ENCODE measurements at places on chromosomes 6 and 20.

DNA sequence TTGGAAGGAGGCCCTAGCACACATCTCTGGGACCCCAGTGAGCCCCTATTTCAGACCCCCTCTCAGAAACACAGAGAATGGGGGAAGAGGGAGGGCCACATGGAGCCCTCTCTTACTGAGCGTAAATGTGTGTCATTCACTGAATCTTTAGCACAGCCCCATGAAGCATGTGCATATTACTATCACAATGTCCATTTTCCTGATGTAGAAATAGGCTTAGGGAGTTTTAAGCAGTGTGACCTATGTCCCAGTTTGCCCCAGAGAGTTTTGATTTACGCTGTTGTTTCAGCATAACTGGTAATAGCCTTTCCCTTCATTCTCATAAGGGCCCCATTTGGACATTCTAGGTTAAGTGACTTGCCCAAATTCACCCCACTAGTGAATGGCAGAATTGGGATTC is 25.0 kb upstream of the TCP11 start:
- no peak for DNase-seq

- no peak for DNase-seq
Measured at GRCh38 chr6:36978421-36979346, 7.3 kb downstream of the MTCH1 start.

DNA sequence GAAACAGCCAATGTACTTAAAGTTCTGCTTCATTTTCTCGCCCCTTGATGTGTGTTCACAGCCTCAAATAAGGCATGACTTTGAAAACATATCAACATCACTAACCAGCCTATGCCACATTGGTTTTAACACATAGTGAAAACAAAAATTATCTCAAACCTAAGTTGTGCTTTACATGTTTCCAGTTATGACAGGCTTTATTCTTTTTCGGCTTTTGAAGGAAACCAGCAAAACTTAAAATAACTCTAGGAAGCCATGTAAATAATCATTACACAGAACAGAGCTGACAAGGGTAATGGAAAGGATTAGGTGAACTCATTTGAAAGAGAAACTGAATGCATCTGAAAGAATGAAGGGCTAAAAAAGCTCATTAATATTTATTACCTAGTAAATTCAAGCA is 42.1 kb downstream of the BMP5 start:
- DNase-seq: no peak

DNA sequence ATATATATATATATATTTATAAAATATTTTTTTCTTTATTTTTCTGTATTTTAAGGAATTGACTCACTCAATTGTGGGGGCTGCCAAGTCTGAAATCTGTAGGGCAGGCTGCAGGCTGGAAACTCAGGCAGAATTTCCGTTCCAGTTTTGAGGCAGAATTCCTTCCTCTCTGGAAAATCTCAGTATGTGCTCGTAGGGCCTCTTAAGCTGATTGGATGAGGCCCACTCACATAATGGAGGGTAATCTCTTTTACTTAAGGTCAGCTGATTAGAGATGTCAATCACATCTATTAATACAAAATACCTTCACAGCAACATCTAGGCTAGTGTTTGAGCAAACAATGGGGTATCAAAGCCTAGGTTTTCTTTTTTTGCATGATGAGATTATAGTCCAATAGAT is 244.7 kb upstream of the RNF24 start:
- DNase-seq: no peak

DNA sequence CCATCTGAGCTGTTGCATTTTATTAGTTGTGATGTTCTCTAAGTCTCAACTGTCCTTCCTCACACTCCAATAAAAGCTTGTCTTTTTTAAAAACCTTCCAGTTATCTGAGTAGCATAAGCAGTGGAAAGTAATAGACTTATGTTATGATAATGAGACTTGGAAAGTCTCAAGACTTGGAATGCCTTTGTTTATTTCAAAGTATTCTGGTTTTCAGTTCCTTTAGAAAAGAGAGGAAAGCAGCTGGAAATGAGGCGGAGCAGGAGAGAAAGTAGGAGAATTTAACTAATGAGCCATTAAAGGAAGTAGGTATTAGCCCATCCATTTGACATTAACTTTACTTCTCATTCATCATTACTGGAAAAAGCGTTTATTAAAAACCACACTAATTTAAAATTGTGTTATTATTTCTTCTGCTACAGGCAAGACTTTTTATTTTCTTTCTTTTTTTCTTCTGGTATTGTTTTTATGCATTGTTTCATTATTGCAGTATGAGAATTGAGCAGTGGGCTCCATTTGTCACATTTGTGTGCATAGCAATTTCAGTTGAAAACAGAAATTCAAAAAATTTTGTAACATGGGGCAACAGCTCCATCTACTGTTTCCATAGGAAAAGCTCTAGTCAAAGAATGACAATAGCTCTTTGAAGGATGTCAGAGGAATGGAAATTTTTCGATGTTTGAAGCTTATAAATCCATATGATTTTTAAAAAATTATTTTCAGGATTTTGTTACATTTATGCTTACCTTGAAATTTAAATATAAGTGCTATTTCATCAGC is 194.8 kb downstream of the COL9A1 start:
- DNase-seq: no peak
